ENCODE measurements at places on chromosomes 16 and 17.

DNA sequence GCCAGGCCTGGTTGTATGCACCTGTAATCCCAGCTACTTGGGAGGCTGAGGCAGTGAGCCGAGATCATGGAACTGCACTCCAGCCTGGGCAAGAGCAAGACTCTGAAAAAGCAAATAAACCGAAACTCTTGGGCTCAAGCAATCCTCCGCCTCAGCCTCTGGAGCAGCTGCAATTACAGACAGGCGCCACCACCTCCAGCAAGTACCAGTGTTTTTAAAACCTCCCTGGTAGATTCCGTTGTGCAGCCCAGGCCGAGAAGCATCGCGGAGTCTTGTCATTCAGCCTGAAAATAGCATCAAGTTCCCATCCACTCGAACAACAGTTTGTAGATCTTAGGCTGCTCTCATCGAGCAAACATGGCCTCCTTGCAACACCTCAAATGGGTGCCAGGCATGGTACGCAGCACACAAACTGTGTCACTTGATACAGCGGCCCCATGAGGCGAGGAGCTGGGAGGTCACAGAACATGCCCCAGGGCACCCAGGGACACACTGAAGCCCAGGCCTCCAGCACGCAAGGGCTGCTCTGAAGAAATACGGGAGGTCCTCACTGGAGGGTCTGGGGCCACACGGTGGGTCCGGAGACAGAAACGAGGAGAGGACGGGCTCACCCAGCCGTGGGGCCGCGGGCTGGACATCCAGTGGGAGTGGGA is 18.1 kb downstream of the TMC6 start:
- DNase-seq: no peak

DNA sequence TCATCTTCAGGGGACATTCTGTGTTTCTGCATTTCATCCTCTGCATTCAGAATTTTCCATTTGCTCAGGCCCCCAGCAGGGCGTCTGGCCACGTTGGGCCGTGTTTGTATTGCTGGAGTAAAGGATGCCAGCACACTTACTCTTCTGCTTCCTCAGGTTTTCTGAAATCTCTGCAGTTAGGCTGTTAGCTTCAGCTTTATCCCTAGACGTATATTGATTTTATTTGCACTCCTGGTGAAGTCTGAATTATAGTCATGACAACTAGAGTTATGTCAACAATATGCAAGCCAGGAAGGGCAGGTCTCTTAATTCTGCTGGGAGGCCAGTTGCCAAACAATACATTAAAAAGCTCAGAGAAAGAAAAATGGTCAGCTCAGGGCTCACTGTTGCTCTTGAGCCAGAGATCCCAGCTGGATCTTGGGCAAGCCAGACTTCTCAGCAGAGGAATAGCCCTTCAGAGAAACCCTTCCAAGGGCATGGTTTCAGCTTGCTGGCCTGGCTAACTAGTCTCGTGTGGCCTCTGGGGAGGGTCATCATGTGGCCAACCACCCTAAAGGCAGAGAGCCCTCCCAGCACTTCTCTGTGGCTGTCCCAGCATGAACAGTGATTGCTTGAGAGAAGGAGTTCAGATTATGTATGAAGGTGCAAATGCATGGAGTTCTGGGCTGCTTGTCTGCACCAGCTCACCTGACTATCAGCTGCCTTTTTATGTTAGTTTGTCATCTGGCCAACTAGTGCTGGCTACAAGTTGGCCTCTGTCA is 110.2 kb upstream of the CACNG5 start:
- DNase-seq: no peak

GRCh38 chr17:53804437-53804836 is 18.3 kb upstream of the KIF2B start:
- no peak for DNase-seq

- DNase-seq: no peak
Measured at GRCh38 chr16:68284847-68285246, 20.5 kb downstream of the SLC7A6 start.

DNA sequence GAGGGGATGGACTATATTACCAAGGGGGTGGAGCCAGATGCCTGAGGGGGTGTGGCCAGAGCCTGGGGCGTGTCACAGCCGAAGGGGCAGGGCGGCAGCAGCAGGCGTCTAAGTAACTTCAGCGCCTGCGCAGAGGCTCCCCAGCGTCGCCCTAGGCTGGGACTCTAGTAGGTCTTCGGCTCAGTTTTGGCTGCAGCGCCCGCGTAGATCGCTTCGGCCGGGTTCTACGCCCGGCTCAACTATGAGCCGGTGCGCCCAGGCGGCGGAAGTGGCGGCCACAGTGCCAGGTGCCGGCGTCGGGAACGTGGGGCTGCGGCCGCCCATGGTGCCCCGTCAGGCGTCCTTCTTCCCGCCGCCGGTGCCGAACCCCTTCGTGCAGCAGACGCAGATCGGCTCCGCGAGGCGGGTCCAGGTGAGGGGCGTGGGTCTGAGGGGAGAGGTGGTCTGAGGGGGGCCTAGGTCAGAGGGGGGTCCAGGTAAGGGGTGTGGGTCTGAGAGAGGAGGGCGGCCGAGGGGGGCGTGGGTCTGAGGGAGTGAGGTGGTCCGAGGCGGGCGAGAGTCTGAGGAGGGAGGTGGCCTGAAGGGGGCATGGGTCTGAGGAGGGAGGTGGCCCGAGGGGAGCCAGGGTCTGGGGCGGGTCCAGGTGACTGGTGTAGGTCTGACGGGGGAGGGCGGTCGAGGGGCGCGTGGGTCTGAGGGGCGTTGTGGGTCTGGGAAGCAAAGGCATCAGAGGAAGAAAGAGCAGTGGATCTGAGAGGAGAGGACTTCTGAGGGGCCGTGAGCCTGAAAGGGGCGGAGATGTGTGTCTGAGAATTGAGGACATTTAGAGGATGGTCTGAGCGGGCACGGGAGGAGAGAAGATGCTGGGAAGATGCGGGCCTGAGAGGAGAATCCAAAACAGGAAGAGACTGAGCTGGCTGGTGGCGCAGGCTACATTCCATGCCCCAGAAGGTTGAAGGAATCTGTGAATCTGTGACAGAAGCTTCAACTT is at the start of gene LPCAT2:
Gene LPCAT2 (plus strand): TSS at position 132 of the 991 bp plus-strand sequence. CDS start 110 bp downstream, at position 242.
- DNase-seq: peak; percentile 96

GRCh38 chr17:48584223-48584741 is 5.8 kb downstream of the HOXB3 start:
- no peak for DNase-seq

GRCh38 chr16:55944377-55944802 is 69.2 kb upstream of the CES5A start:
- DNase-seq: peak; percentile 83

DNA sequence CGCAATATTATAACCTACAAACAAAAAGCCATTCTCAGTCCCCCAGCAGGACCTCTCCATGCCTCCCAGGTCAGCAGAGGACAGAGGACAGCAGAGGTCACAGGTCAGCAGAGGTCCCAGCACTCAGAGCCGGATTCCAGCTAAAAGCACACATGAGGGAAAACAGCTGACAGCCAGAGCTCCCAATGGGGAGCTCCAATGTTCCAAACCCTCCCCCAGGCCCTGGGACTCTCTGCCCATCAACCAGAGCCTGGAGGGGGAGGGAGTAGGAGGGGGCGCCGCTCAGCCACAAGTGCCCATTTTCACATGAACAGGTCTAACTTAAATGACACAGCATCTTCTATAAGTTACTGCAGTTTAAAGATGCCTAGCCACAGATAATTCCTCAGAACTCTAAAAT is 77.5 kb downstream of the ANKRD11 start:
- DNase-seq: peak; percentile 55

DNA sequence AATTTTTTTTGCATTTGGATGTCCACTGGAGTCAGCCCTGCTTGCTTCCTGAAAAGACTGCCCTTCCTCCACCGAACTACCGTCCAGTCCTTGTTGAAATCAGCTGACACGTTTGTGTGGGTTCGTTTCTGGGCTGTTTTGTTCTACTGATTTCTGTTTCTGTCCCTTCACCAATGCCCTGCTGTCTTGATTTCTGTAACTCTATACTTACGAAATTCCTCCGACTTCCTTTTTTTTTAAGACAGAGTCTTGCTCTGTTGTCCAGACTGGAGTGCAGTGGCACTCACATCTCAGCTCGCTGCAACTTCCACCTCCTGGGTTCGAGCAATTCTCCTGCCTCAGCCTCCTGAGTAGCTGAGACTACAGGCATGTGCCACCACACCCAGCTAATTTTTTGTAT is 8.4 kb upstream of the GAA start:
- DNase-seq: no peak

GRCh38 chr16:58652741-58653140 is 23.1 kb upstream of the CNOT1 start:
- DNase-seq: peak; percentile 95

GRCh38 chr17:66040402-66040801 is 151.5 kb downstream of the CEP112 start:
- peak; percentile 23 for DNase-seq

DNA sequence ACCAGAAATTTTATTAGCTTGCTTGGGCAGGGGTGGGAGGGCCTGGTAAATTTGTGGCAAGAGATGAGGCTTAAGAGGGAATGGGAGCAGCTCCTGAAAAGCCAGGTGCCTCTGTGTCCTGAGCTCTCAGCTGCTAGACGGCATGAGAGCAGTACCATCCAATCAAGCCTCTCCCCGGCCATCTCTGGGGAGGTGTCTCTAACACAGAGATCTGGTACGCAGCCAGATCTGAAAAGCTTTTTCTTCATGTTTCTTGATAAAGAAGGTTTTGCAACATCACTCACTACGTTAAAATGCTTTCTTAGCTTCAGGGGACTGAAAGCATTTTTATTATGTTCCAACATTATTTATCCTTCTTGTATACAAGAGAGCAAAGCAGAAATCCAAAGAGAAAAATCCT is 488.2 kb downstream of the RBFOX1 start:
- DNase-seq: no peak

- no peak for DNase-seq
Measured at GRCh38 chr16:69941251-69942098, 9.7 kb upstream of the CLEC18A start.

DNA sequence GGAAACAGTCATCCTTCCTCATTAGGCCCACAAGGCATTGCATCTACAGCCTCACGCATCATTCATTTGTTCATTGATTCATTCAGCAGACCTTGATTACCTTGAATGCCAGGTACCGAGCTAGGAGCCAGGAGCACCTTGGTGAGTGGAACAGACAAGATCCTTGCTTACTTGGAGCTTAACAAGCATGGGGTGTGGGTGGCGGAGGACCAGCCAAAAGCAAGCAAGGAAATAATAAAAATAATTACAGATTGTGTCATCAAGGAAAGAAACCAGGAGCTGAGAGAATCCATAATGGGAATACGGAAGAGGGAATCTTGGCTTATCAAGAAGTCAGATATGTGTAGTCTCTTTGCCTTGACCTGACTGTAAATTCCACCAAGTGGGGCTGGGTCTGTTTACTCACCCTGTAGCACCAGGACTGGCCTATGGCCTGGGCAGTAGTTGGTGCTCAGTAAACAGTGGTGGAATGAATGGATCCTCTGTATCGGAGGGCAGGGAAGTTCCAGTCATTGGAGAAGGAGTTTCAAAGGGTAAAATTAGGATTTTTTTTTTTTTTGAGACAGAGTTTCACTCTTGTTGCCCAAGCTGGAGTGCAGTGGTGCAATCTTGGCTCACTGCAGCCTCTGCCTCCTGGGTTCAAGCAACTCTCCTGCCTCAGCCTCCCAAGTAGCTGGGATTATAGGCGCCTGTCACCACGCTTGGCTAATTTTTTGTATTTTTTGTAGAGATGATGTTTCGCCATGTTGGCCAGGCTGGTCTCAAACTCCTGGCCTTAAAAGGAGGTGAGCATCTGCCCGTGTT is 157.7 kb downstream of the MSI2 start:
- no peak for DNase-seq

GRCh38 chr17:83151056-83151441 is 71.6 kb downstream of the METRNL start:
- no peak for DNase-seq
